ENCODE measurements at places on chromosomes 1 and 21.

DNA sequence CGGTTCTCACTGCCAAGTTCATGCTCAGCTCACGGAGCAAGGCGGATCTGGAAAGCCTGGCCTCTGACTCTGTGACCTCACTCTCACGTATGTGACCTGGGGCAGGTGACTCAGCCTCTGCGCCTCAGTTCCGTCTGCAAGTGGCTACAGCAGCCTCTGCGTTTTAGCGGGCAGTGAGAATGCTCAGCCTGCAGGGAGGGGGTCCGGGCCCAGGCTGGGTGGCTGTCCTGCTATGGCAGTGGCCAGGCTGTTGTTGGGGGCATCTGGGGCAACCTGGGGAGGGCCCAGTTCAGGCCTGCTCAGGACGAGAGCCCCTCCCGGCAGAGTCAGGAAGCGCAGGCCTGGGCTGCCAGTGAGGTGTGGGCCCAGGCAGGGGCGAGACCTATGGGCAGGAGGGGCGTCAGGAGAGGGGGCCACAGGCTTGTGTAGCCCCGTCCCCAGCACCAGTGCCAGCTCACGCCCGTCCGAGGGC is 27.9 kb downstream of the ARHGEF16 start:
- no peaks in the 10 kb centered on the region for H3K27me3 ChIP-seq
- H3K4me3 ChIP-seq = no peak overlapping the region
- H3K27ac ChIP-seq = no peak overlapping the region
- DNase-seq = no peak

GRCh38 chr1:90413519-90413918 is 303.6 kb downstream of the BARHL2 start:
- H3K36me3 ChIP-seq = no peaks in the 10 kb centered on the region
- H3K4me1 ChIP-seq = no peaks in the 10 kb centered on the region
- no peaks in the 10 kb centered on the region for H3K27me3 ChIP-seq

DNA sequence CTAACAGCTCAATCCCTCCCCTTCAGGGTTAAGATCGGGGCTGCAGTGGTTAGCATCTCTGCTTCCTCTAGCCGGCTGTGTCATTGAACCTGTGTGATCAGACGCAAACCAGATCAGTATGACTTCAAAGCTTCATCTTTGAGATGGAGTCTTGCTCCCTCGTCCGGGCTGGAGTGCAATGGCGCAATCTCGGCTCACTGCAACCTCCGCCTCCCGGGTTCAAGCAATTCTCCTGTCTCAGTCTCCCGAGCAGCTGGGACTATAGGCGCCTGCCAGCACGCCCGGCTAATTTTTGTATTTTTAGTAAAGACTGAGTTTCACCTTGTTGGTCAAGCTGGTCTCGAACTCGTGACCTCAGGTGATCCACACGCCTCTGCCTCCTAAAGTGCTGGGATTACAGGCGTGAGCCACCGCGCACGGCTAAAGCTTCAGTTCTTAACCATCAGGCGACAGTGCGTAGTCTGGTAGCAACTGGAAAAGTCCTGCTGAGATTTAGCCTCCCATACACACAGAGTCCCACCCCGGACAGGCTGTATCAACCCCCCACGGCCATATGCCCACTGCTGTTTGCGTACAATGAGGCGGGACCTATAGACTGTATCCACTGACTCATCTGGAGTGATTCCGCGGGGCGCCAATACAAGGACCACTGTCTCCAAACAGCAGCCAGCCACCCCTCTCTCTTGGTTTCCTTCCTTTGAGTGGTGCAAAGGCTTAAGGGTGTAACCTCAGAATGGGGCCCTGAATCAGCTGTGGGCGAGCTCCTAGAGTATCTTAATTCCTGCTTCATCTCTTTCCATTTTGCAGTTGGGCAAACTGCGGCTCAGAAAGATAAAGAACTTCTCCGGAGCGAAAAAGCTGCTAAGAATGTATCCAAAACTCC is 23.3 kb downstream of the CELA3A start:
- H3K4me3 ChIP-seq = peak overlapping the region; percentile 98
- H3K36me3 ChIP-seq = no peaks in the 10 kb centered on the region
- H3K4me1 ChIP-seq = peaks cover 15% of the 10 kb centered on the region
- DNase-seq = peak; percentile 81
- peak overlapping the region; percentile 96 for H3K27ac ChIP-seq

DNA sequence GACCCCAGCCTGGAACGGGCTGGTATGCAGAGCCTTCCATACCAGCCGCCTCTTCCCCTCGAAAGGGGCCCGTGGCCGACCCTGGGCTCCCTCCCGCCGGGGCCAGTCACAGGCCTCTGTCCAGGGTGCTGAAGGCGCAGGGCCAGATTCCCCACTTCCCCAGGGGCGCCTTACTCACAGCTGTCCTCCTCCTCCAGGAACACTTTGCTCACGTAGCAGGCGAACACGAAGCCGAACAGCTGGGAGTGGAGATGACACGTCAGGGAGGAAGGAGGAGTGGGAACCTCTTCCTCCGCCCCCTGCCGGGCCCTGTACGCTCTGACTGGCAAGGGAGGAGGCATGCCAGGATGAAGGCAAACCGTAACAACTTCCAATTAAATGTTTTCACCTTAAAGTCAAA is 57.3 kb downstream of the NKAIN1 start:
- H3K4me3 ChIP-seq = peak overlapping the region; percentile 3
- no peaks in the 10 kb centered on the region for H3K27me3 ChIP-seq
- H3K36me3 ChIP-seq = no peaks in the 10 kb centered on the region
- H3K27ac ChIP-seq = no peak overlapping the region
- peak; percentile 78 for DNase-seq

- no peak overlapping the region for H3K27ac ChIP-seq
- no peaks in the 10 kb centered on the region for H3K27me3 ChIP-seq
- DNase-seq = no peak
Observed at GRCh38 chr1:93255222-93256079, 74.9 kb downstream of the CCDC18 start.

- no peak overlapping the region for H3K4me3 ChIP-seq
- no peaks in the 10 kb centered on the region for H3K36me3 ChIP-seq
- H3K27me3 ChIP-seq = no peaks in the 10 kb centered on the region
- H3K4me1 ChIP-seq = no peaks in the 10 kb centered on the region
Observed at GRCh38 chr1:225896937-225897549, 8.1 kb upstream of the LEFTY1 start.

DNA sequence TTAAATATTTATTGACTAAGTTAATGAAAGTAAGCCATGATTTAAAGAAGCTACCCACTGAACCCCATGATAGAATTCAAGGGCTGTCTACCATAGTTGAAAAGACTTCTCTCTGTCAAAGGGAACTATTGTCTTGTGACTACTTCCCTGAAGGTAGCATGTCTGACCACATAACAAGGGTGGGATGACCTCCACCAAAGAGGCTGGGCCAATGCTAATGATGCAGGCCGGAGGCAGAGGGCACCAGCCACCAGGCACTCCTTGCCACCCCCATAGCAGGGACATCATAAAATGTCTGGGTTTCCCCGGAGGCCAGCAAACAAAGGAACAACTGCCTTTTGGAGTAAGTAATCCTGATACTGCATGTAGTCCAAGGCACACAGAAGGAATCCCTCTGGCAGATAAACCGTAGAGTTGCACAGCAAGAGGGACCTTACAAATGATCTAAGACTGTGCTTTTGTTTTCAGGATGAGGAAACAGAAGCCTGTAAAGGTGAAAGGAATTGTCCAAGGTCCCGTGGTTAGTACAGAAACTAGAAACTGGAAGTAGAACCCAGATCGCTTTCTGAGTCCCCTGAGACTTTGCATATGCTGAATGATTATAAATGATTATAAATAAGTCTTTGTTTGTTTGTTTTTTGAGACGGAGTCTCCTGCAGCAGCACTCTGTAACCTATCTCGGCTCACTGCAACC is 33.5 kb upstream of the ITPKB start:
- no peak overlapping the region for H3K4me3 ChIP-seq
- no peaks in the 10 kb centered on the region for H3K27me3 ChIP-seq
- no peak overlapping the region for H3K27ac ChIP-seq
- H3K4me1 ChIP-seq = no peaks in the 10 kb centered on the region
- H3K36me3 ChIP-seq = no peaks in the 10 kb centered on the region
- no peak for DNase-seq

DNA sequence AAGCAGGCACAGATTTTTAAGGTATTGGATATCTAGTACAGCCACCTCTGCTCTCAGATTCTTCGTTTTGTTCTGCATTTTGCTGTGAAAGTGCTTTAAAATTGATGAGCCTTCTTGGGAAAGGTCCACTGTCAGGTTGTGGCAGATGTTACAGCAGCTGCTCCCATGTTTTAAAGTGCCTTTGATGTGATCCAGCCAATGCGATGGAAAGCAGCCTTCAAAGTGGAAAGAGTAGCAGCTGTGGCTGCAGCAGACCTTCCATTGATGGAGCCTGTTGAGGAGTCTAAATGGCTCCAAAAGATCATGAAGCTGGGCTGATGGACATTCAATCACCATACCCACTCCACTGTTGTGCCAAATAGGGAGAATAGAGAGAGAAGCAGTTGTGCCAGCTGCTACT is 816.9 kb downstream of the PLA2G4A start:
- no peak overlapping the region for H3K4me3 ChIP-seq
- no peaks in the 10 kb centered on the region for H3K36me3 ChIP-seq
- no peak overlapping the region for H3K27ac ChIP-seq
- H3K27me3 ChIP-seq = no peaks in the 10 kb centered on the region
- no peaks in the 10 kb centered on the region for H3K4me1 ChIP-seq

DNA sequence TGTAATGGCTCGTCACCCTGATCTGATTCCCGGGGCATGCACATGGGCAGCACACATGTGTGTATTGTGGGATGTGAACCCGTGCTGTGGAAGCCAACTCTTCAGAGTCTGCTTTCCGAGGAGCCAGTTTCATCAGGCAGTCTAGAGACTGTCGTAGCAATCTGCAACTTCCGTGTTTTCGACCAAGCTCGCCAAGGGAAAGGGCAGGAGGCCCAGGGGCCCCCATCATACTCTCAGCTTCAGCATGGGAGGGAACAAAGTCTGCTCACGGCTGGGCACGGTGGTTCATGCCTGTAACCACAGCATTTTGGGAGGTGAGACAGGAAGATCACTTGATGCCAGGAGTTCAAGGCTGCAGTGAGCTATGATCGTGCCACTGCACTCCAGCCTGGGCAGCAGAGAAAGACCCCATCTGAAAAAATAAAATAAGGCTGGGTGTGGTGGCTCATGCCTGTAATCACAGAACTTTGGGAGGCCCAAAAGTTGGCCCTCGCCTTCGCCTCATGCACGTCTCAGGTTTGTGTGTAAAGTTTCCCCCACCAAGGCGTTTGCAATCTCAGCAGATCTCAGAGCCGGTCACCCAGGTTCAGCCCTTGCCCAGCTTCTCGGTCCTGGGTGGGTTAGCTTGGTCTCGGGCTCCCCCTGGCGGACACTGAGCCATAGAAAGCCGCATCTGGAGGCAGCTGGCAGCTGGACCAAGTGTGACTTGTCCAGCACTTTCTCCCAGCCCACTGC is 48.5 kb upstream of the SLC25A33 start:
- no peak overlapping the region for H3K27ac ChIP-seq
- H3K27me3 ChIP-seq = no peaks in the 10 kb centered on the region
- H3K36me3 ChIP-seq = no peaks in the 10 kb centered on the region
- peak; percentile 92 for DNase-seq
- no peaks in the 10 kb centered on the region for H3K4me1 ChIP-seq
- no peak overlapping the region for H3K4me3 ChIP-seq

GRCh38 chr1:57986432-57986831 is 560.1 kb downstream of the OMA1 start:
- no peak for DNase-seq
- no peak overlapping the region for H3K27ac ChIP-seq
- no peaks in the 10 kb centered on the region for H3K36me3 ChIP-seq
- no peak overlapping the region for H3K4me3 ChIP-seq
- H3K4me1 ChIP-seq = no peaks in the 10 kb centered on the region
- no peaks in the 10 kb centered on the region for H3K27me3 ChIP-seq

DNA sequence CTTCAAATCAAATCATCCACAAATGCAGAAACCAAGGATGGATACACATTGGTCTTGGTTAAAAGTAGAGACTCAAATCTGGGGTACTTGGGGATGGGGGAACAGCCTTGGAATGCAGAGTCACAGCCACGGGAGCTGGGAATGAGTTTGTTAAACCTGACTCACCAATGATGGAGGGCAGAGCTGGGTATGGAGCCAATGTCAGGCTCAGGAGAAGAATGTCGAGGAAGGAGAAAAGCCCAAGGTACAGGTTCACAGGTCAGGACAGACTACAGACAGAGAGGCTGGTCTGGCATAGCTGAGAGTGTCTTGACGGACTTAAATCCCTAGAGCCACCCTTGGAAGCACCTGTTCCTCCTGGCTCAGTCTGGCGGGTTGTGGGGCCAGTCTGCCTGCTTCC is 237.6 kb downstream of the NTNG1 start:
- no peaks in the 10 kb centered on the region for H3K4me1 ChIP-seq
- H3K27ac ChIP-seq = no peak overlapping the region
- H3K36me3 ChIP-seq = no peaks in the 10 kb centered on the region
- H3K27me3 ChIP-seq = no peaks in the 10 kb centered on the region

DNA sequence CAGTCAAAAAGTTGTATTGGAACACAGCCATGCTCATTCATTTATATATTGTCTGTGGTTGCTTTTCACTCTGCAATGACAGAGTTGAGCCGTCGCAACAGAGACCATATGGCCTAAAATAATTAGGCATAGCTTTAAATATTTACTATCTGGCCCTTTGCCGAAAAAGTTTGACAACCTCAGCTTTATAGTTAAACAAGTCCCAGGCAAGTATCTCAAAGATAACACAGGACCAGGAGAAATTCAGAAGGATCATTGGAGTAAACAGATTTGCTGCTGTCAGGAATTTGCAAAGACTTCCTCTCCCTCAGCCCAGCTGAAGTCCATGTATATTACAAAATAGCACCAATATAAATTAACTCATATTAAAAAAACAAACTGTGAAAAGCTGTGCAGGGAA is 34.4 kb downstream of the NID1 start:
- peaks cover 96% of the 10 kb centered on the region for H3K36me3 ChIP-seq
- no peak for DNase-seq
- no peak overlapping the region for H3K27ac ChIP-seq

GRCh38 chr1:8455700-8456307 is 137.9 kb downstream of the SLC45A1 start:
- no peaks in the 10 kb centered on the region for H3K27me3 ChIP-seq
- no peaks in the 10 kb centered on the region for H3K4me1 ChIP-seq
- no peak overlapping the region for H3K4me3 ChIP-seq
- DNase-seq = no peak
- peak overlapping the region; percentile 62 for H3K27ac ChIP-seq
- no peaks in the 10 kb centered on the region for H3K36me3 ChIP-seq

DNA sequence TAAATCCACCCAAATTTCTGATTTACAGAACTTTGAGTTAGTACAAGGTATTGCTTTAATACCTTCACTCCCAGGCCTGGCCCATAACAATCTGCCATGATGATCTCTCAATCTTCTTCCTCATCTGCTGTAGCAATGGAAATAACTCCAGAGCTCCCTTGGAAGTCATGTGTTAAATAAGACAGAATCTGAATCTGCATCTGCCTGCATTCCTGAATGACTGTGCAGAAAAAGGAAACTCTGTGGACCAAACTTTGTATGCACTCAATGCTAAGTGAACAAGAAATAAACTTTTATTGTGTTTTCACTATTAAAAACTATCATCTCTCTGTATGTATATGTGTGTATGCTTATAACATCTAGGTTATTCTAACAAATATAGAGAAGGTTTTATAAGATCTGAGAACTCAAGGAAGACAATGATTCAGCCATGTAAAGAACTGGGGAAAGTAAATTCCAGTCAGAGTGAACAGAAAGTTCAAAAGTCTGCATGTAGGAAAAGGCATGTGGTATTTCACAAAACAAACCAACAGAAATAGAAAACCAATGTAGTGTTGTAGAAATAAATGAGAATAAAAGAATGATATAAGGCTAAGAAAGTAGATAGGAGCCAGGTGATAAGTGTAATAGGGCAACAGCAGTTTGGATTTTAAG is 390.2 kb downstream of the USH2A start:
- no peak for DNase-seq
- H3K4me3 ChIP-seq = no peak overlapping the region
- no peak overlapping the region for H3K27ac ChIP-seq
- no peaks in the 10 kb centered on the region for H3K36me3 ChIP-seq

- H3K27ac ChIP-seq = no peak overlapping the region
- no peaks in the 10 kb centered on the region for H3K4me1 ChIP-seq
- H3K36me3 ChIP-seq = no peaks in the 10 kb centered on the region
- no peaks in the 10 kb centered on the region for H3K27me3 ChIP-seq
Observed at GRCh38 chr1:200336901-200337391, 72.9 kb downstream of the ZNF281 start.
